Dermis microvascular lymphatic vessel endothelial cell (primary cell): ENCODE measurements at places on chromosomes 12 and 14. TPM values are rescaled to one million over a fixed set of nuclear protein-coding genes. Genes with fewer than 3 reads are reported as not detected.

The SPIC gene
- total RNA-seq, result not detected in 2 replicates

- no peak for DNase-seq
Observed at GRCh38 chr14:104587641-104588040, 8.1 kb downstream of the C14orf180 start.

DNA sequence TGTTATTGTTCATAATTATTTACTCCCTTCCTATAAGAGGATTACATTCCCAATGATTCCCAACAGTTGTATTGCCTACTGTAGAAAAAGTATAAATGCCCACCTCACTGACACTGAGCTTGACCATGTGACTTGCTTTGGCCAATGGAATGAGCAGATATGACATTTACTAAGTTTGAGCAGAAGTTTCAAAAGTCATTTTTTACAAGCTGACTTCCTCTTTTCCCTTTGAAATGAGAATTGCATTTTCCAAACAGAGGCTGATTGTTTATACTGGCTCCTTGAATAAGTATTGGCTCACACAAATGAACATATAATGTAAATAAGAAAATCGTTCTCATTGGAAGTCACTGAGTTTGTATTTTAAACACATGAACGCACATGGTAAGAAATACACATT, 116.4 kb upstream of the LRFN5 start:
- no peak for DNase-seq

DNA sequence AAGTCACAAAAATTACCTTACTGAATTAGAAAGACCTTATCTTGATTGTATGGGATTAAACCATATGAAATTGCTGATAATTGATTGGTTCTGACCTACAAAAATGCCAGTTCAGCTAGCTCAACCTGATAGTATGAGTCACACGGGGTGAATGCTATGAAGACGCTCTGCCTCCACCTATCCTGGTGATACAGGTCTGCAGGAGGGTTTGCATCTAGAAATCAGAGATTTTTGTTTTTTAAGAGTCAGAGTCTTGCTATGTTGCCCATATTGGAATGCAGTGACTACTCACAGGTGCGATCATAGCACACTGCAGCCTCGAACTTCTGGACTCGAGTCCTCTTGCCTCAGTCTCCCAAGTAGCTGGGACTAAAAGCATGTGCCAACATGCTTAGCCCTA, 120.4 kb downstream of the HMGA2 start:
- no peak for DNase-seq

The ASCL1 gene
- total RNA-seq, result not detected in 2 replicates

GRCh38 chr12:5305886-5306545, 125.9 kb upstream of the NTF3 start:
- DNase-seq, result no peak

- no peak for DNase-seq
Observed at GRCh38 chr12:122363782-122364181, 58.7 kb downstream of the CLIP1 start.

- DNase-seq, result no peak
Observed at GRCh38 chr12:95178136-95178535, 39.1 kb downstream of the FGD6 start.

DNA sequence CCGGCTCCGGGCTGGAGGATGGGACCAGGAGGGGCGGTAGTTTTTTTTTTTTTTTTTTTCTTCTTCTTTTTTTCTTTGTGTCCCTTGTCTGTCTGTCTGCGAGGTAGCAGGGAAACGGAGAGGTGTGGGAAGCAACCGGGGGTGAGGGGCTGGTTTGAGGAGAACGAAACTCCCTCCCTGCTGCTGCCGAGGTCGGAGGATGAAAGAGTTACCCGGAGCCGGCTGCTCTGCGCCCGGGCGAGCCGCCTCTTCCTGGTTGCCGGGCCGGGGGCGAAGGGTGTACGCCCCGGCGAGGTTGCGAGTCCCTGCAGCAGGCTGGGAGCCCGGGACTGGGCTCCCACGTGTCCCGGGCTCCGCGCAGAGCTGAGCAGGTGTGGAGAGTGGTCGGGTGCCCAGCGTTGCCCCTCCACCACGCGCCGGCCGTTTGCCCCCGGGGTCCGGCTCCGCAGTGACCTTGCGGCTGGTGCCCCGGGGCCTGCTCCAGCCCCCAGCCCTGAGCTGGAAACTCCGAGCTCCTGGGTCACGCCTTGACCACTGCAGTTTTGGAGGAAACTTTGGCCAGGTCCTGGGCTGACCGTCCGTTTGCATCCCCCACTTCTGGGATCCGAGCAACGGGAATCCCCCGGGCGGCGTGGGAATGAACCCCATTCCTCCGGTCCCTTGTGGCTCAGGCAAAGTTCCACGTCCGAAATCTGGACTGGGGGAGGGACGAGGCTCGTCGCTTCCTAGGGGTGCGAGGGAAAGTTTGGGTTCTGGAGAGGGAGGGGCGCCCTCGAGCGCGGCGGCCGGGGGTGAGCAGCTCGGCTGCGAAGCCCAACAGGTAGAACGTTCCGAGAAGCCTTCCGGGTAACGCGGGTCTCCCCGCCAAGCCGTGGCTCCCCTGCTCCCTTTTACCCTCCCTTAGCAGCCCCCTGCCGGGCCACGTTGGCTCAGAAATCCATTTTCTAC, 1.3 kb downstream of the CHST11 start:
- no peak for DNase-seq

The SPPL3 gene
- total RNA-seq, result 3.5 and 6.8 TPM in 2 replicates

GRCh38 chr14:100899884-100900771, 3.4 kb downstream of the RTL1 start:
- no peak for DNase-seq

DNA sequence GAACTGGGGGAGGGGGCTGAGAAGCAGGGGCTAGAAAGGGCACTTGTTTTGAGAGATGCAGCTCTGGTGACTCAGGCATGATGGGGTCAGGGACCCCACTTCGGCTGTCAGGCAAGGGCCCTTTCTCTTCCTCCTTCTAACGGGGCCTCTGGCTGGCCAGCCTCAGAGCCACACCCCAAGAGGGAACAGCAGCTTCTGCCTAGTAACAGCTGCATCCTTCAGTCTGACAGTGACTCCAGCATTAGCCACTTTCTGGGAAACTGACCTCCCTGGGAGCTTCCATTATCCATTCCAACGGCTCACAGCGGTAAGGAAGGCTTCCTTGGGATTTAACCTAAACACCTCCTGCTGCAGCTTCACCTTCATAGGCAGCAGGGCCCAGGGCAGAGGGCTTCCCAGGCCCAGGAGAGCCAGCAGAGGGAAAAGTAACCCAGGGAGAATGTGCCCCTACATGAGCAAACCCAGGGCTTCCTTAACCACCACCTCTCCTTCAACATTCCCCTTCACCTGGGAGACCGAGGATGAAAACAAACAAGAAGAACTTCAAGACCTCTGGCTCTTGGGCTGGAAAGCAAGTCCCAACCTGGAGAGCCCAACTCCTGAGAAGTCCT, 2.7 kb downstream of the NCKAP5L start:
- no peak for DNase-seq

DNA sequence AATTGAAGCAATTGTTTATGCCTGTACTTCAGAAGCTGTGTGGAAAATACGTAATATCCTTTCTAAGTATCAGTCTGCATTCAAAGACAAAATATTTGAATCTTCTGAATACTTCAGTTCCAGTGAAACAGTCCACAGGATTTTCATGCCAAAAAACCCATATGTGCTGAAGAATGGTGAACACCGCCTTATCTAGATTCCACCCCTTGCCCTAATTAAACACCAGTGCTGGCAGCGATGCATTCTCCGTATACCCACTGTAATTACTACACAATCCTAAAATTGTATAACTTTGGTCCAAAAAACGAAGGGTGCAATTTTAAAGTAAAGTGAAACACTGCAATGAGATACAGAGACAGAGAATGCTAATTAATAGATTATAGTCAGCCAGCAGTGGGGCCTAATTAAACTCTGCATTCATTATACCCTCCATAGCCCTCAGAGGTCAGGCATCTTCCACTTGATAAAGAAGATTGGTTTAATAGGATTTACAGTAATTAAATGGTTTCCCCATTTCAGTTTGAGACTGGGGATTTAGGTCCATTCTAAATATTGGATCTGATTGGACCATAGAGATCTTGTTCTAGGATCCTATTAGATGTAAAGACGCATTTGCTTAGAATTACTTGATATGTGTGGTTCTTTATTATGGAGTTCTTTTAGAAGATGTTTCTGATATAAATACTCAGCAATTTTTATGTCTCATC, 43.9 kb downstream of the ERC1 start:
- no peak for DNase-seq

The ASPG gene
- total RNA-seq, result not detected in 2 replicates

DNA sequence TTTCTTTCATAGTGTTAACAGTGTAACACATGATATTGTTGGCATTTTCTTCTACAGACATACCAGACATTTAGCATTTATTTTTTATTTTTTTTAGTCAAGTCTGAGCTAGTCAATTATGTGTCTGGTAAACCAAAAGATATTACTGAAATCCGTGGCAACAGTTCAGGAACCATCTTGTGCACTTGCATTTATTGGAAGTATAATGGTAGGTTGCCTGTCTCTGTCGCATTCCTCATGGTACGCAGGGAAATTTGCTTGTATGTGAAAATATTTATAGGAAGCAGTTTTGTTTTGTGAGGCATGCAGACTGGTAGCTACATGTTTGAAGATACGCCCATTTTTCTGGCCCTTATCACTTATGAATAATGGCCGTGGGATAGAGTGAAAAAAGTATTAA, 186.1 kb upstream of the SLC38A2 start:
- no peak for DNase-seq

- no peak for DNase-seq
Observed at GRCh38 chr12:3200814-3201233, 123.6 kb downstream of the TSPAN9 start.

GRCh38 chr12:83805156-83805772, 1107.3 kb downstream of the SLC6A15 start:
- DNase-seq, result no peak

The ITPR2 gene
- 20.5 and 28.0 TPM in 2 replicates for total RNA-seq

The CMA1 gene
- not detected in 2 replicates for total RNA-seq

- DNase-seq, result no peak
Observed at GRCh38 chr12:131640525-131640924, 70.4 kb upstream of the SFSWAP start.

The PTMS gene
- total RNA-seq, result 43.3 and 50.8 TPM in 2 replicates

The RERG gene
- total RNA-seq, result not detected in 2 replicates

- DNase-seq, result no peak
Observed at GRCh38 chr14:21894003-21894897, 220.6 kb upstream of the OR4E1 start.

The CPNE8 gene
- total RNA-seq, result 11.0 and 13.9 TPM in 2 replicates

The CAPZA3 gene
- not detected in 2 replicates for total RNA-seq
